ENCODE measurements at places on chromosomes 4 and X.

GRCh38 chr4:86970447-86971354 is 35.9 kb downstream of the AFF1 start:
- DNase-seq: no peak

GRCh38 chr4:153948041-153948440 is 159.2 kb upstream of the SFRP2 start:
- DNase-seq: no peak

DNA sequence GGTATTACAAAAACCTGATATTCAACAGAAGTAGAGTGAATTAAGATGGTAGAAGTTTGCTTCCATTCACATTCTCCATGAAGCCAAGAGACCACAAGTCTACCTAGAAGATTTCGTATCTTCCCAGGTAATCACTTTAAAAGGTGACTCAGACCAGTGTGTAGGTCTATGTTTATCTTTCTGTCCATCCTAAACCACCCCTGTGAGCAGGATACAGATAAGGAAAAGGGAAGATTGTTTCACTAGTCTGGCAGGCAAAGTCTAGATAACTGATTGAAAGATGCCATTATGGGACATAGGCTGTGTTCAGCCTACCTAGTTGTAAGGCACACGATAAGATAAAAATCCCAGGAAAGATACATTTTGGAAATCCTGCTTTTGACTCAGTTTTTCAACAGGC is 244.3 kb upstream of the NWD2 start:
- DNase-seq: no peak

GRCh38 chr4:2261853-2262144 is at the start of gene MXD4:
TSS of gene MXD4 (minus strand) at chr4:2262109. CDS start at chr4:2261980, 129 bp downstream.
- no peak for DNase-seq

DNA sequence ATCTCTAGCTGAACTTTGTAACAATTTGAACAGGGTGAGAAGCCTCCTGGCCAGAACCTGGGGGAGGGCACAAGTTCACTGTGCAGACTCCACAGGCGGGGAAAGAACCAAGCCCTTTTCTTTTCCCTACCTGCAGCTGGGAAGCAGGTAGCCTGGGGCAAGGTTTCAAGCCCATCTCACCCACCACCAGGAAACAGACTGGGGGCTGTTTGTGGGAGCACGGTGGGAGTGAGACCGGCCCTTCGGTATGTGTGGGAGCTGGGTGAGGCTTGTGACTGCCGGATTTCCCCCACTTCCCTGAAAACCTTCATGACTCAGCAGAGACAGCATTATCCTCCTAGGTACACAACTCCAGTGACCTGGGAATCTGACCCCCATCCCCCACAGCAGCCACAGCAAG is 211.7 kb downstream of the ZNF674 start:
- DNase-seq: no peak

- peak; percentile 59 for DNase-seq
These were observed 61.0 kb downstream of the ANXA3 start for GRCh38 chr4:78612398-78613178.

- no peak for DNase-seq
These were observed 18.4 kb upstream of the ACE2 start for GRCh38 chrX:15619053-15619755.

DNA sequence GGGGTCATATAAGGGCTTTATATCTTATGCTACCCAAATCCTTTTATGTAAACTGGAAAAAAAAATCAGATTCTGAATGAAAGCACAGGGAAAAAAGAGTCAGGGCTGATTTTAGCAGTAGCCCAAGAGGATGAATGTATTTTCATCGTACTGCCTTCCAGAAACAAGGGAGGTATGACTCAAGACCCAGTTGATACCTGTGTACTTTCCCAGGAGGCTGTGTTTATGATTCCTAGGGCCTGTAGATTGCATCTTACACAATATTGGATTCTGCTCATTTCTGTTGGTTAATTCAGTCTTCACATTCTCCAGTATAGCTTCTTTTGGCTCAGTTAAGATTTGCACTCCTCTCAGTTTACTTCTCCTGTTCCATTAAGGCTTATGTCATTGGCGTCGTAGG is 127.9 kb upstream of the LIMCH1 start:
- no peak for DNase-seq

DNA sequence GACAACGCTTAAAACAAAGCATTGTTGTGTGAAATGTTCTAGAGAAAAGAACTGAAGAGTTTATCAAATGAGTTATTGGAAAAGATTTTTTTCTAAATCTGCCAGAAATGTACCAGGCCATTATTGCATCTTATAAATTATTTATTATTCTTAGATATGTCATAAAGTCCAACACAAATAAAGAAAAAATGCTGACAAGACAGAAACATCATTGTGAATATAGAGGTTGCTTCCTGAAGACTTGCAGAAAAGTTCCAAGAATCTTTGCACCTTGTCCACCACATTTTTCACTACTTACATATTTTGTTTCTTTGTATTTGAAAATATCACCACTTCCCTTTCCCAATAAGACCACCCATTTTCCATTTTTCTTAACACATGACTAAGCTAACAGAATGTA is 545.8 kb downstream of the IQCM start:
- DNase-seq: no peak

- DNase-seq: no peak
These were observed 505.4 kb upstream of the PITX2 start for GRCh38 chr4:111128327-111128726.

DNA sequence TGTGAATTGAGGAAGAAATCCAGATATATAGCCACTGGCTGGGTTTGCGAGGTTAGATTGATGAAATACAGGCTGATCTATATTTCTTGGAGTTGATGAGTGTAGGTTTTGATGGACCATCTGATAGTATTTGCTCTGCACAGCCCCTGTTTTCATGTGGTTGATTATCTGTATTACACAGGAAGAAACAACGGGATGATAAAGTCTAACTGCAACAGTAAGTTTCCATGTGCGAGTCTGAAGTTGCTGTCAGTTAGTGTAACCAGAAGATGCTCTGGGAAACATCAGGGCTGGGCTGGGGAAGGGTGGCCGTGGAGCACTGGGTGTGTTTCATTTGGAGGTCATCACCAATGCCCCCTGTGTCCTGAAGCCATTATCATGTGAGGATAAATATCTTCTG is 148.4 kb upstream of the SFRP2 start:
- no peak for DNase-seq

DNA sequence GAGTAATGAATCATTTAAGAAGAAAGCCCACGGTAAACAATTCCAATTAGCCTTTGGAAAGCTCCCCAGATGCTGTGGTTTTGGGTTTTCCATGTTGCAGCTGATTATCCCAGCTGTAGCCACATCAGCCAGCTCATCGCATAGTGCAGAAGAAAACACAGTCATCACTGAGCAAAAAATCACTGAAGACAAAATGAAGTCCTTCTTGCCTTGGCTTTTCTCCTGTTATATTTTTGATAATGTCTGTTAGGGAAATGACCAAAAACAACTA is 193.0 kb upstream of the C1QTNF7 start:
- DNase-seq: no peak

DNA sequence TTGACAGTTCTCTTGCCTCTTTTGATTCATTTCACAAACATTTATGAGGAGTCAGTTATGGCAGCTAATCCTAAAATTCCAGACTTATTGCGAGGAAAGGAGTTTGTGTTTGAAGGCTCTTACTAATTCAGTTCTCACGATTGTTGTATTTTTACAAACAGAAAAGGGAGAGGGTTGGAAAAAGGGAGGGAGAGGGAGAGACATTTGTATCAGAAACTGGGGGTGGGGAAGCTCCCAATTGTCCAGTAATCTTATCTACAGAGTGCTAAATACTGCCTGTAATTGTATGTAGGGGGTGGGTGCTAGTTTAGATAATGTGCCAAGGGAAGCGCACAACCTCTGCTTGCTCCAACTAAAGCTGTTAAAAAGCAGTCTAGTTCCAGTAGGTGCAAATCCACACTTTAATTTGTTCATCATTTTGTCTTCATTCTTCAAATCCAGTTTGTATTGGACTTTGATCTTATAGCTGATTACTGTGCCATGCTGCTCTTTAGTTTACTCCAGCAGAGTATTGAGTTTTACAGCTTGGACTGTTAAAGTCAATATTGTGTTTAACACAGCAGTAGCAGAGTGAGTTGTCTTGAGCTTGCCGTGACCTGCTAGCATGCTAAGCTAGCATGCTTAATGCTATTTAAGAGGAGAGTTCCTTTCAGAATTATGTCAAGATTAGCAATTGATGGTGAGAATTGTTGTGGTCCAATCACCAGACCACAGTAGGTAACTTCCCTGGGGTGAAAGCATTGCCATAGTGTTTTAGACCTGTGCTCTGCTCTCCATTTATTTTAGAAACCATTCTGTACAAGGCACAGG is 13.9 kb downstream of the FNIP2 start:
- DNase-seq: no peak

DNA sequence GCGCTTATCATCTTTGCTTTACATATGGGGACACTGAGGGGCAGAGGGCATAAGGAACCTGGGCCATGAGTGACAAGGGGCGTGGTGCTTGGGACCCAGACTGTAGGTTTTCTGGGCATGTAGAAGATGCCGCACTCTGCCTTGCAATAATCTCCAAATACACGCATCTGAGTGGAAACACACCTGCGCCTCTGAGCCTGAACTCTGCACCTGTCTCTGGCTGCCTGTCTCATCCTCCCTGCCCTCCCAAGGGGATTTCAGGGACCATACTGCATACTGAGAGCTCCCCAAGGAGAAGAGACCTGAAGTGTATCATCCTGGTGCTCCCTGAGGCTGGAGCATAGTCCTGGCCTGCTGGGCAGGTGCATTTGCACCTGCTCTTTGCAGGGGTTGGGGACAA is 34.7 kb upstream of the ASMTL start:
- no peak for DNase-seq

- DNase-seq: no peak
These were observed 44.4 kb downstream of the POLR2B start for GRCh38 chr4:57023104-57023503.

DNA sequence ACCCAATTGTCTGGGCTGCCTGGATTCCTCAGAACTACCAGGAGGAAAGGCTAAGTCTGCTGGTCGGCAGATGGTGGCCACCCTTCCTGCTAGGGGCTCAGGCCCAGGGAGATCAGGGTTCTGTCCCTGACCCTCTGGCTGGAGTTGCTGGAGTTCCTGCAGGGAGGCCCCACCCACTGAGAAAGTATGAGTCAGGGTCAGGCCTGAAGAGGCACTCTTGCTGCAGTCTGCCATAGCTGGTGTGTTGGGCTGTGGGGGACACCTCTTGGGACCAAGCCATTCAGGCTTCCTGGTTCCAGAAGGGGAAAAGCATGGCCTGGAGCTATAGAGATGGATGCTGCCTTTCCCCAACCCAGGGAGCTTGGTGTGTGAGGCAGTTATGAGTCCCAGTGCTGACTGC is 40.4 kb upstream of the PCDH18 start:
- DNase-seq: no peak

DNA sequence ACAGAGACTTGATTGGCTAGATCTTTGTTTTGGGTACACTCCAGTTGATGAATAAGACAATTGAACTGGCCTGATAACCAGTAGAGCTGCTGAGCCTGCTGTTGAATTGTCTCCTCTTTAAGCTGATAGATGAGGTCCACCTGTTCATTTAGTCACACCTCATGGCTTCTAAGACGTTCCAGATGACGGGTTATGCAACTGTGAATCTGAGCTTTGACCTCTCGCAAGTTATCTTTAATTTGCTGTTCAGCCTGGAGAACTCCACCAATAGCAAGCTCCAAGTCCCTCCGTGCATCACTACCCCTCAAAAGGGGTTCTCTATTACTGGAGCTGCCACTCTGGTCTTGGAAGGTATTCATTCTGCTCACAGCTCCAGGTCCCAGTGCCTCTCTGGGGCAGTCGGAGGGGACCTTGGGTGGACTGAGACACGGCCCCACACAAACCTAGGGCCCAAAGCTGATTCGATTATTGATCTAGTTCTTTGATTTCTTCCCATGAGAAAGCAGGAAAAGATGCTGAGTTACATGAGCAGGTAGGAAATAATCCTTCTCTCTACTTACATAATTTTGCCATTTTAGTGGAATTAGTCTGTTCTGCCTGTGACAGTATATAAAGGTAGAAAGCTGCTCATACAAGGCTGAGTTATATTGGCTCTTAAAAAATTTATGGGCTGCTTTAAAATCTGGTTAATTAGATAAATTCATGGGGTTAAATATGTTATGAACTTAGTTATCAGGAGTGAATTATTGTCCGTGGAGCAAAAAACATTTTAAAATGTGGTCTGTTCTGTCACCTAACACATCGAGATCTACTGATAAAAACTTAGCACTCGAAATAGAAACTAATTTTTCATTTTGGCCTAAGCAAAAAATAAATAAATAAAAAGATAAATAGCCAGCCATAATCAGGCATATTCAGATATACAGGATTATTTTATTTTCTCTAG is 6.8 kb downstream of the MMAA start:
- DNase-seq: no peak

GRCh38 chrX:130119312-130119898 is 9.1 kb upstream of the ELF4 start:
- no peak for DNase-seq
